IPS DF 6.9 (cell line): ENCODE measurements at places on chromosomes 16 and 17.

GRCh38 chr17:7290166-7290565 is 4.3 kb downstream of the YBX2 start:
- H3K4me3 ChIP-seq: no peak overlapping the region
- no peak for DNase-seq
- peaks cover 3% of the 10 kb centered on the region for H3K4me1 ChIP-seq
- H3K27me3 ChIP-seq: no peaks in the 10 kb centered on the region
- H3K27ac ChIP-seq: no peak overlapping the region

DNA sequence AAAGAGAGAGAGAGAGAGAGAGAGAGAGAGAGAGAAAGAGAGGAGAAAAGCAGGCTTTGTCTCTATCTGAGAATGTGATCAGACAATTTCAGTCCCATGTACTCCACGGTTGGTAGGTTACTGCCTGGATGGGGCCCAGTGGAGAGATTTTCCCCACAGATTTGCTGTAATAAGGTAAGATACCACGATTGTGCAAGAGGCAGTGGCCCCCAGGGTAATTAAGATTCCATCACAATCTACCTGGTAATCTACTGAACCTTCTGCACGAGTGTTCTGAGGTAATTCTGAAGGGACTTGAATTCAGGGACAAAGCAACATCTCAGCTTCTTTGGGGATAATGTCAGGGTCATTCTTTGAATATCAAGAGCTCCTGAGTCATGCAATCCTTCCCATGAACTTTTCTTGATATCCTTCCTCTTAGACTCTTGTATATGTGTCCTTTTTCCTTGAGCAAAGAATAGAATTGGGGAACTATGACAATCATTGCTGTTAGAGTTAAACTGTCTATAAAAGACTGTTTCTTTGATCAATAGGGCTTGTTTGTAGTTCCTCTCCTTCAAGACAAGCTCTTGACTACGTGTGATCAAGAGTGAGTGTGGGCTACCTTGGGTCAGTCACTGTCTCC is 306.6 kb downstream of the MAF start:
- no peaks in the 10 kb centered on the region for H3K27me3 ChIP-seq
- H3K27ac ChIP-seq: no peak overlapping the region
- no peak for DNase-seq
- H3K4me1 ChIP-seq: peaks cover 1% of the 10 kb centered on the region; the same call in 1 of the 2 replicates

- 0 out of 2 replicates have a peak, but pooled peaks cover 3% of the 10 kb centered on the region for H3K36me3 ChIP-seq
- H3K4me3 ChIP-seq: no peak overlapping the region
- DNase-seq: no peak
- peaks cover 5% of the 10 kb centered on the region; the same call in 1 of the 2 replicates for H3K4me1 ChIP-seq
Observed at GRCh38 chr17:29048440-29049368, 5.8 kb downstream of the PIPOX start.

DNA sequence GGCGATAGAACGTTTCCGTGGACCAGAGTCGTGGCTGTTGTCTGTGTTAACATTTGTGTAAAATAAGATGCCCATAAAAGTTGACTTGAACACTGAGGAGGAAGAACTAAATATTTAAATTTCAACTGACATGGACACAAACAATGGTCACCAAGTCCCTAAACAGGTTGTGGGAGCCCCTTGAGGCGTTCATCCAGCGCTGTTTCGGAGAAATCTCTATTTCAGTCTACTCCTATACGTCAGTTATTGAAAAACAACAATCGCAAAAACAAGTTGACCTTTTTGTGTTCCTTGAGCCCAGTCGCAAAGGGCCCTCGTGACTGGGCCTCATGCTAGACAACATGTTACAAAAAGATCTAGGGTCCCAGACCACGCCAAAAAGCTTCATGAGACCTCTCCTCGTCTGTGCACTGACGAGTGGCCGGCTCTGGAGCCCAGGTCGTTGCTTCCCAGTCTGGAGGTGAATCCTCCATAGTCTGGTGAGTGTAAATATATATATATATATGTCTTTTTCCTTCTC is 439 bp upstream of the TMEM231 start:
- H3K4me3 ChIP-seq: peak overlapping the region; percentile 68; the same call in 1 of the 2 replicates
- H3K4me1 ChIP-seq: peaks cover 3% of the 10 kb centered on the region
- H3K27ac ChIP-seq: no peak overlapping the region
- H3K36me3 ChIP-seq: no peaks in the 10 kb centered on the region

DNA sequence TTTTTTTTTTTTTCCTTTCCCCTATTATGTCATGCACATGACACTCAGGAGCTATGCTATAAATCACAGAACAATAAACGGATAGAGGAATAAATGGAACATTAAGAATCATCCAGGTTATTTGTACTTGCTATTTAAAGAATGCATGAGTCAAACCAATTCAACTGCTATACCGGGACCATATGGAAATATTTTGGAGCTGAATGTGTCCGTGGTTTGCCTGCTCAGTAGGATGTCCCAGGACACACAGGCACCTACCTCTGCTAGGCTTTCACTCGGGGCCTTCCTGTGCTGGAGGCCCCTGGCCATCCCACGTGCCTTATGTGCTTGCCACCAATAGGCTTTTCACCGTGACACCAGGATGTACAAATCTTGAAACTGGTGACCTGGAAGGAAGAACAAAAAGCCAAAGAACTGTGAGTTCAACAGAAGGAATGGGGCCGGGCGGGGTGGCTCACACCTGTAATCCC is 15.3 kb upstream of the SEC14L1 start:
- no peak for DNase-seq
- H3K36me3 ChIP-seq: no peaks in the 10 kb centered on the region
- H3K4me3 ChIP-seq: no peak overlapping the region
- no peaks in the 10 kb centered on the region for H3K27me3 ChIP-seq

DNA sequence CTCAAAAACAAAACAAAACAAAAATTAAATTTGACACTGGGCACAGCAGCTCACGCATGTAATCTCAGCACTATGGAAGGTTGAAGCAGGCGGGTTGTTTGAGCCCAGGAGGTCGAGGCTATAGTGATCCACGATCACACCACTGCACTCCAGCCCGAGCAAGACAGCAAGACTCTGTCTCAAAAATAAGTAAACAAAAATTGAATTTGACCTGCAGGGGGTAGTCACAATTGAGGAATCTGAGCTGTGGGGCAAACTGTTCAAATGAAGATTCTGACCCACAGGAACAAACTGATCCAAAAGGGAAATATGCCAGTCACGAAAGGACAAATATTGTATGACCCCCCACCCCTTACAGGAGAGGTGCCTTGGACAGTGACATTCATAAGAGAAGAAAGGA is 29.8 kb downstream of the ANKRD11 start:
- H3K36me3 ChIP-seq: no peaks in the 10 kb centered on the region
- no peaks in the 10 kb centered on the region for H3K27me3 ChIP-seq
- no peak overlapping the region for H3K4me3 ChIP-seq
- H3K4me1 ChIP-seq: peaks cover 2% of the 10 kb centered on the region

- H3K27ac ChIP-seq: no peak overlapping the region
- H3K4me1 ChIP-seq: no peaks in the 10 kb centered on the region
- no peak overlapping the region for H3K4me3 ChIP-seq
Observed at GRCh38 chr17:29677824-29678223, 55.1 kb upstream of the CORO6 start.

DNA sequence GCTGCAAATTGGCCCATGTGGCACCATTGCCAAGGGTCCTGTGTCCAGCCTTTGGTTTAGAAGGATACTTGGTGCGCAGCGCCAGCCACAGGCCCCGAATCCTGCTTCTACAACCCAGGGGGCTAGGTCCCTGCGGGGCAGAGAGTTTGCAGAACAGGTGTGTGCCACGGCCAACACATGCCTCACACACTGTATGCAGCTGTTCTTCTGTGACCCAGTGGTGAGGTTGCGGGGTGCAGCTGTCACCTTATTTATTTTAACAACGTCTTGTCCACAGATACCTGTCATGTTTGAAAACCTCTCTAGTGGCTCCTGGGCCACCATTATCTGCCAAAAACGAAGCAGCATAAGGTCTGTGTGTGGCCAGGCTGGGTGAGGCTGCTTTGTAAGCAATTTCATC is 11.6 kb downstream of the CBFA2T3 start:
- H3K4me1 ChIP-seq: no peaks in the 10 kb centered on the region; the same call in 1 of the 2 replicates
- no peak for DNase-seq
- H3K27ac ChIP-seq: no peak overlapping the region
- no peak overlapping the region for H3K4me3 ChIP-seq
- no peaks in the 10 kb centered on the region for H3K27me3 ChIP-seq
- no peaks in the 10 kb centered on the region; the same call in 1 of the 2 replicates for H3K36me3 ChIP-seq

DNA sequence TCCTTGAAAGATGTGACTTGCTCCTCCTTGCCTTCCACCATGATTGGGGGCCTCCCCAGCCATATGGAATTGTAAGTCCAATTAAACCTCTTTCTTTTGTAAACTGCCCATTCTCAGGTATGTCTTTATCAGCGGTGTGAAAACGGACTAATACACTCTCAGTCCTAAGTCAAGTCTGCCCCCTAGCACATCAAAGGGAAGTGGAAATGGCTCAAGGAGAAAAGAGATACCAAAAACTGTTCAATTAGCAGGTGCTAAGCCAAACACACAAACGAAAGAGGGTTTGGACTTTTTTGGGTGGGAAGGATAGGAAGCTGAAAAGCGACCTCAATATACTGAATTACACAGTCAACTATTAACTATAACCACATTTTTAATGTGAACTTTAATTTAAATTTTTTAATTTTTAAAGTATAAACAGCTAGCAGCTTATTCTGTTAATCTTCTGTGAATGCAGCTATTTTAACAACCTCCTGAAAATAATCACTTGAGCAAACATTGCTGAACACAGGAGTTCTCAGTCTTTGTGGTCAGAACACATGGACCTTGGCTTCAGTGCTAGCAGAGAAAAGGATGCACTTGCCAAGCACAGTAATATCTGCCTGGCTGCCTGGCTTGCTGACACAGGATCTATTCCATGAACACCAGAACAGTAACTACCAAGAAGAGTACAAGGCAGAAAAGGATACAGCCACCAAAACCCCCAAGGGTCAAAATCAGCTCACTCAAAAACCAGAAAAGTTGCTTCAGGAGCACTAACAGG is 10.9 kb downstream of the ZNF18 start:
- H3K27ac ChIP-seq: no peak overlapping the region
- H3K4me1 ChIP-seq: 0 out of 2 replicates have a peak, but pooled peaks cover 1% of the 10 kb centered on the region
- no peak for DNase-seq
- no peaks in the 10 kb centered on the region for H3K27me3 ChIP-seq
- H3K36me3 ChIP-seq: 0 out of 2 replicates have a peak, but pooled peaks cover 2% of the 10 kb centered on the region

GRCh38 chr17:71234349-71234748 is 886.5 kb upstream of the SOX9 start:
- H3K36me3 ChIP-seq: no peaks in the 10 kb centered on the region
- H3K4me1 ChIP-seq: no peaks in the 10 kb centered on the region
- H3K27ac ChIP-seq: no peak overlapping the region
- no peak overlapping the region for H3K4me3 ChIP-seq
- no peaks in the 10 kb centered on the region for H3K27me3 ChIP-seq

DNA sequence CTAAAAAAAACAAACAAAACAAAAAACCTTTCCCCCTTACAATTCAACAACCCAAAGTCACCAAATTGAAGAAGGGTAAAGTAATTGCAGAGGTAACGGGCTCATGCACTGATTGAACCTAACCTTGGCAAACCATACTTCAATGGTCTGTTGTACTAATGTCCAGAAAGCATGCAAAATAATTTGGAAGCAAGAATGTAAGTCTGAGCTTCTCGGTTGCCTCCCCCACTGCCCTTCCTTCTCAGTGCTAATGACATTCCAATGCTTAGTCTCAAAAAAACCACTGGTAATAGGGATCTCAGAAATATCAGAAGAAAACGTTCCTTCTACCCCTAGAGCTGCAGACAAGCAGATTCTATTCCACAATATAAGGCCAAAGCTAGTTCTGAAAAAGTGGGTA is 15.8 kb downstream of the KRABD2 start:
- peaks cover 2% of the 10 kb centered on the region; the same call in 1 of the 2 replicates for H3K4me1 ChIP-seq
- DNase-seq: no peak
- H3K27ac ChIP-seq: no peak overlapping the region
- no peak overlapping the region for H3K4me3 ChIP-seq

- H3K27ac ChIP-seq: no peak overlapping the region
- no peaks in the 10 kb centered on the region for H3K4me1 ChIP-seq
- DNase-seq: no peak
- H3K27me3 ChIP-seq: no peaks in the 10 kb centered on the region
- no peaks in the 10 kb centered on the region for H3K36me3 ChIP-seq
Observed at GRCh38 chr17:57727630-57728175, 17.4 kb downstream of the CCDC182 start.

- H3K36me3 ChIP-seq: no peaks in the 10 kb centered on the region
- H3K27me3 ChIP-seq: no peaks in the 10 kb centered on the region
- DNase-seq: no peak
Observed at GRCh38 chr17:39244016-39244599, 18.4 kb upstream of the STAC2 start.

- no peak overlapping the region for H3K4me3 ChIP-seq
- H3K36me3 ChIP-seq: no peaks in the 10 kb centered on the region
- no peaks in the 10 kb centered on the region for H3K27me3 ChIP-seq
- H3K4me1 ChIP-seq: no peaks in the 10 kb centered on the region
- DNase-seq: no peak
Observed at GRCh38 chr17:58187675-58188074, 4.9 kb upstream of the EPX start.

- no peak for DNase-seq
- H3K36me3 ChIP-seq: no peaks in the 10 kb centered on the region
- no peak overlapping the region for H3K4me3 ChIP-seq
- no peaks in the 10 kb centered on the region for H3K4me1 ChIP-seq
- H3K27ac ChIP-seq: no peak overlapping the region
Observed at GRCh38 chr16:9235867-9236266, 144.4 kb downstream of the HAPSTR1 start.

- H3K4me3 ChIP-seq: no peak overlapping the region
- no peaks in the 10 kb centered on the region for H3K27me3 ChIP-seq
- H3K4me1 ChIP-seq: no peaks in the 10 kb centered on the region
- no peak overlapping the region for H3K27ac ChIP-seq
- DNase-seq: no peak
- no peaks in the 10 kb centered on the region for H3K36me3 ChIP-seq
Observed at GRCh38 chr16:82695806-82696205, 69.0 kb downstream of the CDH13 start.

- no peaks in the 10 kb centered on the region for H3K27me3 ChIP-seq
- no peaks in the 10 kb centered on the region for H3K4me1 ChIP-seq
- no peak for DNase-seq
- no peak overlapping the region for H3K27ac ChIP-seq
Observed at GRCh38 chr17:80245566-80246265, 14.9 kb upstream of the RNF213 start.

- no peak overlapping the region for H3K4me3 ChIP-seq
- no peak overlapping the region for H3K27ac ChIP-seq
- no peaks in the 10 kb centered on the region for H3K36me3 ChIP-seq
- no peaks in the 10 kb centered on the region for H3K4me1 ChIP-seq
Observed at GRCh38 chr16:27798241-27798640, 248.3 kb downstream of the KATNIP start.

DNA sequence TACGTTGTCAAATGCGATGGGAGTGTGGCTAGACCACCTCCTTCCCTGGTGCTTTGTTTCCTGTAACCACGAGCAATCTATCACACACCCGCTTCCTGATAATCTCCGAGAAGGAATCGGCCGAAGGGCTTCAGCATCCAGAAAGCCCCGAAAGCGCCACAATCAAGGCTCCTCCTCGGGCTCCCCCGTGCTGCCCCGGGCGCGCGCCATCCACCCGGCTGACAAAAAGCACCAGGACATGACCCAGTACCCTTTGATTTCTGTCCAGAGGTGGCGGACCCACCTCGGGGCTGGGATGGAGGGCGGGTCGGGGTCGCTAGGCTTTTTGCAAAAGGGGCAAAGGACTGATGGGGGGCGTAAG is 743 bp upstream of the ARMC7 start:
- no peak overlapping the region for H3K27ac ChIP-seq
- H3K4me3 ChIP-seq: peak overlapping the region; percentile 72; the same call in 1 of the 2 replicates
- H3K27me3 ChIP-seq: no peaks in the 10 kb centered on the region
- H3K4me1 ChIP-seq: no peaks in the 10 kb centered on the region
